Astrocyte (in vitro differentiated cells and primary cell): ENCODE measurements at places on chromosomes 7 and 10. TPM values are rescaled to one million over a fixed set of nuclear protein-coding genes. Genes with fewer than 3 reads are reported as not detected.

The GNAT3 gene
- not detected in 2 replicates for total RNA-seq

The CDK6 gene
- 140 and 160 TPM in 2 replicates for total RNA-seq

The CREB5 gene
- 23.7 and 25.4 TPM in 2 replicates for total RNA-seq

The CYP2C19 gene
- total RNA-seq = not detected in 2 replicates

The TRPV5 gene
- total RNA-seq = not detected in 2 replicates

The ELOVL3 gene
- total RNA-seq = 0.48 and 0.62 TPM in 2 replicates

The GRID1 gene
- total RNA-seq = 0.48 and 0.75 TPM in 2 replicates

The TAF5 gene
- total RNA-seq = 3.3 and 3.9 TPM in 2 replicates

The LIMK1 gene
- total RNA-seq = 67.8 and 69.9 TPM in 2 replicates

The NT5C3A gene
- total RNA-seq = 21.9 and 24.1 TPM in 2 replicates

The MRC1 gene
- 0.05 and 0.07 TPM in 2 replicates for total RNA-seq

The ADARB2 gene
- total RNA-seq = 0.17 and 0.18 TPM in 2 replicates

The PNLIPRP3 gene
- not detected in 2 replicates for total RNA-seq

The VSTM2A gene
- total RNA-seq = 0.20 TPM in 1 of 2 replicates, not detected in the other

The IQUB gene
- total RNA-seq = 0.50 and 0.59 TPM in 2 replicates

The PRKCQ gene
- total RNA-seq = 1.9 and 2.1 TPM in 2 replicates

The NRBF2 gene
- total RNA-seq = 55.4 and 60.0 TPM in 2 replicates

The NEUROG3 gene
- total RNA-seq = not detected in 2 replicates

The CPA4 gene
- total RNA-seq = 98.6 and 111 TPM in 2 replicates

The ACTL6B gene
- total RNA-seq = not detected in 2 replicates

The STMP1 gene
- 28.1 and 29.7 TPM in 2 replicates for total RNA-seq
